Activated gamma-delta T cell treated with Interleukin-2 at 50 U/mL for 16 hours (primary cell): ENCODE measurements at places on chromosomes 3 and 15.

DNA sequence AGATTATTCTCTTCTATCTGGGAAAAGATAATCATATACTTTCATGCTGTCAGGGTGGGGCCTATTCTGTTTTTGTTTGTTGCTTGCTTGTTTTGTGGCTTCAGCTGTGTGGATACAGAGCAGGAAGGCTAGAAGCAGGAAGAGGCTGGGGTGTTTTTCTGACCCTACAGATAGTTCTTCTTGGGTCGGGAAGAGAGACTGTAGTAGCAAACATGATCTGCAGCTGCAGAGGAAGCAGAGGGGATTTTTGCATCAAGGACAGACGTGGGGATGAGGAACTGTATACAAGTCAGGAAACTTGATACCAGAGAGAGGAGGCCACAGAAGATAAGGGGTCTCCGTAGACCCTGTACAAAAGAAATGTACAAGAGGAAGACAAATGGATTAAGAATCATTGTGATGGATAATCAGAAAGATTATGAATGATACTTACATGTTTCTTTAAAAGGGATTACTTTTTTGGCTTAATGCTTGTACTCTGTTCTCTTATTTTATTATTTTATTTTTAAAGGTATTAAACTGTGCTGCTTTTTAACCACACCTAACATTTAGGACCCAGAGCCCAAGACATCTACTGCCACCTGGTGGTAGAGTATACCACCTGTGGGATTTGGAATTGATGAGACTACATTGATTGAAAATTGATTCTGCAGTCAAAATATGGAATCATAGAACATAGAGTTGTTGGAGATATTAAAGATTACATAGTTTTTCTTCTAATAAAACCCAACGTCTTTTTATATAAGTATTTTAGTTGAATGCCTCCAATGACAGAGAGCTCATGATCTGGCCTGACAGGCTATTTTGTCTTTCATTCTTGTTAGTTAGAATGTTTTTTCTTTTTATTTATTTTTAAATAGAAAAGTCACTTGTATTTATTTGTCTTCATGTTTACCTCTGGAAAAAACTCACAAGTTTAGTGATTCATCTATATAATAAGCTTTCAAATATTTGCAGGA, 87.3 kb upstream of the ROPN1 start:
- no peak for DNase-seq

- DNase-seq, result no peak
Measured at GRCh38 chr15:63480441-63480821, 24.0 kb upstream of the USP3 start.

GRCh38 chr3:161072211-161072621, 32.9 kb downstream of the B3GALNT1 start:
- no peak for DNase-seq

GRCh38 chr15:95843241-95843910, 487.1 kb upstream of the NR2F2 start:
- DNase-seq, result no peak
